ENCODE measurements at places on chromosomes 2 and 18.

GRCh38 chr18:54777118-54777791 lies 51.0 kb upstream of the RAB27B start:
- no peak for DNase-seq

DNA sequence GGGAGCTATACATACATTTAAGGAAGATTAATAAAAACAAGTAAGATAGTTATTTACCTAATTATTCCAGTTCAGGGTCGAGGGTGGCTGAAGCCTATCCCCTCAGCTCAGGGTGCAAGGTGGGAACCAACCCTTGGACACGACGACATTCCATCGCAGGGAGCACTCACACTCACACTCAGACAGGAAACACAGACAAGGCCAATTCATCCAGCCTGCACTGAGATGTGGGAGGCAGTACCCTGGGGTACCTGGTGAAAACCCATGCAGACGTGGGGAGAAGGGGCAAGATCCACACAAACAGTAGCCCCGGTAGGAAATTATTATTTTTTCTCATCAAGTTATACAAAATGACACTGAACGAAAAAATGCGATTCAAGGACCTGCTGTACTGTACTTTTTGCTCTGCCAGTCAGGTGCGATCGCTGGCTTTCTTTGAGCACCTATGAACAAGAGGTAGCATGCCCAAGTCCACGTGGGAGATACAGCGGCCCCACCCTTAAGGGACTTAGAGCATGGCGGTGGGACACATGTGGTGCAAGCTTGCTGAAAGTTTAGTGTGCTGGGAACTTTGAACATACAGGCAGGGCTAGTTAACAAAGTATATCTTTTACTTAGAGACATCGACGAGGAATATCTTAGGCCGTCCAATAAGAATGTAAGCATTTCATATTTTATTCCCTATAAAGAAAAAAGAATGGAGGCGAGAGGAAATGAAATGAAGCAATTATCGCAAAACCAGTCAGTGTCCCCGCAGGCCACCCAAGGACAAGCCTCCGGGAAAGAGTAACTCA lies 624 bp downstream of the METTL8 start:
- DNase-seq = peak; percentile 38

GRCh38 chr2:179938026-179938425 lies 69.1 kb downstream of the CWC22 start:
- no peak for DNase-seq

GRCh38 chr2:73075477-73076373 lies 4.2 kb upstream of the SFXN5 start:
- DNase-seq = no peak

DNA sequence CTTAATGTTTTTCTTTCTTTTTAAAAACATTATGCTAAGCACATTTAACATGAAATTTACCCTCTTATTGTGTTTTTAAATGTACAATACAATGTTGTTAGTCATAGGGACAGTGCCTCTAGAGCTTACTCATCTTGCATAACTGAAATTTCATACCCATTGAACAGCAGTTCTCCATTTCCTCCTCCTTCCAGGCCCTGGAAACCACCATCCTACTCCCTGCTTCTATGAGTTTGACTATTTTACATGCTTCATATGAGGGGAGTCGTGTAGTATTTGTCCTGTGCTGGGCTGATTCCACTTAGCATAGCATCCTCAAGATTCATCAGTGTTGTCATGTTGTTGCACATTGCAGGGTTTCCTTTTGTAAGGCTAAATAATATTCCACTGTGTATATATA lies 92.6 kb downstream of the SPATS2L start:
- no peak for DNase-seq

DNA sequence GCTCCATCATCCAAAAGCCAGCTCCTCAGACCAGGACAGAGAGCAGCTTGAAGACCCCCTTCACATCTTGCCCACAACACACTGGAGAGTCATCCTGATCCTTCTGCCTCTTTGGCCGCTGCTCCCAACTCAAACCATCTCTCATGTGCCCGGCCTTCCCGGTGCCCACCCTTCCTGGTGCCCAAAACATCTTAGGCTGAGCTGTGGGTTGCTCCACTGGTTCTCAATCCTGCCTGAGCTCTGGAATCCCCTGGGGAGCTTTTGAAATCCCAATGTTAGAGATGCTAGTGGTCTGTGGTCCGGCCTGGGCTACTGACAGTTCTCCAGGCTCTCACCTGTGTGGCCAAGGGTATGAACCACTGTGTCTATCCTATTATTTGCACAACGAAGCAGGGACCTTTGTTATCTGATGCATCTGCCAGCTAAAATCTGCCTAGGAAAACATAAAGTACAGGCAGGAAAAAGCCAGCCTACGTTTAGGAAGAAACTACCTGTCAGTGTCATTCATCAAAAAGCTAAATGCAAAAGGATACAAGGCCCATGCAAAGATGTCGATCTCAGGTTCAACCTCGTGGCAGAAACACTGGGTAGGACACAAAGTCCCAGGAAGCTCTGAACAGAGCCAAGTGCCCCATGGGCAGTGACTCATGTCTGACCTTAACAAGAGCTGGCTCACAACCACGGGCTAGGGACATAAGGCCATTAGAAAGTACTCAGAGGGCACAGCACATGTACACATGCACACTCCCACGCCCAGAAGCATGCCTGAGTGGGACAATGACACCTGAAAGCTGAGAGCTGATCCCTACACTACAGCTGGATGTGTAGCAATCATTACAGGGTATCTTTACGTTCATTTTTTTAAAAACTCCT lies 30.8 kb downstream of the TBC1D8 start:
- DNase-seq = no peak

DNA sequence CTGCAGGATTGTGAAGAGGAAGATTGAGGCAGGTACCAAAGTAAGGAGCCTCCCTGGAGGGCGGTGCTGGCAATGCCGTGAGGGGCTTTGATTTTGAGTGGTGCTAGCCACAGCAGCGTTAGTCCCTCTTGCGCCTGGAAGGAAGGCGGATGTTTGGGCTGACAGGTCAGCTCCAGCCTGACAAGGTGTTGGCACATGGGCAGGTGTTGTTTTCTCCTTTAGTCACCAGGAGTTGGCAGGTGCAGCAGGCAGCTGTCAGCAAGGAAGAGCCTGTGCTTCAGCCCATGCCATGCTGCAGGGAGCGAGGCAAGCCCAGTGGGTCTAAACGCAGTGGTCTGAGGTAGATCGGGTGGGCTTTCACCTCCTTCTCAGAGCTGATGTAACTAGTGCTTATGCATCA lies 8.5 kb downstream of the SEC11C start:
- DNase-seq = no peak

GRCh38 chr2:241465543-241465942 lies 42.8 kb downstream of the STK25 start:
- no peak for DNase-seq

DNA sequence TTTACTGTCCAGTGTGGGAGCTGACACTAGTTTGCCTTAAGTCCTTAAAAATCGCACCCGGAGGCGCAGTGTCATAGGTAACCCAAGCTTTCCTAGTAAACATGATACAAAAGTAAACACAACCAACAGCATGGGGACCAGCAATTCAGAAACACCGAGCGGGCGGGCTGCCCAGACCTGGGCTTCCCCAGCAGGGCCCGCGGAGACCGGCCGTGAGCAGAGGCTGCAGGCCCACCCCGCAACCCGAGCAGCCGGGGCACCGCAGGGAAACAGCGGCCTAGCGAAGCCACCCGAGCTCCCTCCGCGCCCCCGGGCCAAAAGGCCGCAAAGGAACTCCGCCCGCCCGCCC lies 296 bp downstream of the TTC21B start:
- no peak for DNase-seq

DNA sequence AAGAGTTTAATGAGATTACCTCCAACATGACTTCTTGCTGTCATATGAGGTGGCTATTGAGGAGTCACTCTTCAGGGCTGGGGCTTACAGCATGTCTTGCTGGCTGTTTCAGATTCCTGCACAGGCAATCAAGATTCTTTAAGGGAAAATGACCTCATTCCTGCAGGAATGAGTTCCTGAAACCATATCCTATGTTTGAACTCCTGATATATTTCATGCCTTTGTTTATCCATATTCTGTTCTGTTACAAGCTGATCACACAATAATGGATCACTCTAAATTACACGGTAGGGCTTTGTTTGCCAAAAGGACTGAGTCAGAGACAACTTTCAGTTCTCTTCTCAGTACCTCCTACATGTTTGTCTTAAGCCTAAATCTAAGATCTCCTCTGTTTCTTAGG lies 879.8 kb upstream of the PIK3C3 start:
- DNase-seq = no peak

DNA sequence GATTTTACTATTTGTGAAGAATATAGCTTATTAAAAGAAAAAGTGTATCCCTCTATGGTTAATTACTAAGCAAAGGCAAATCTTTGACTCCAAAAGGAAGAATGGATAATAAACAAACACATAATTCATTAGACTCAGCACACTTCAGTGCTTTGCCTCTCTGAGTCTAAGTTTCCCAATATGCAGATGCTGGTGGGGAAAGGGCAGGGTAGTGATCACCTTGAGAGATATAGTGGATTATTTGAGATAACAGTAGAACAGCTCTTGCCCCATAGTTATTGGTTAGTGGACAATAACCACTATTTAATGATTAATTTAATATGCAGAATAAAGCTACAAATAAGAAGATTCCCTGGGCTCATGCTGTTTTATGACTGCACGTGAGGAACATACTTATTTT lies 98.2 kb upstream of the SLC8A1 start:
- no peak for DNase-seq

- DNase-seq = no peak
Observed at GRCh38 chr2:20484034-20484617, 37.3 kb downstream of the RHOB start.

- no peak for DNase-seq
Observed at GRCh38 chr18:67553437-67553836, 36.9 kb upstream of the DSEL start.

GRCh38 chr2:86623043-86623493 lies 597 bp downstream of the RNF103 start:
- DNase-seq = peak; percentile 50

DNA sequence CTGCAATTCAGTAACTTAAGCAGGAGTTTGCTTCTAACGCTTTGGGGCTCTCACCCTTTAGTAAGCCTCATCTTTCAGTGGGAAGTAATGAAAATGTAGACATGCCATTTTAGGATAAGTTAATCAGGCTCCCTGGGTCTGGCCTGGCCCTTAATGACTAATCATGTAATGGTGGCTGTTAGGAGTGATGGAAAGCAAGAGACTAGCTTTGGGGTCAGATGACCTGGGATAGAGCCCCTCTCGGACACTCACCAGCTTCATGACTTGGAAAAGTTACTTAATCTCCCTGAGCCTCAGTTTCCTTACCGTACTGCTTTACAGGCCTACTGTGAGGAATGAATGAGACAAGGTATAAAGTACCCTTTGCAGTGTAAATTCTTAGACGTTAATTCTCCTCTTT lies 194.4 kb downstream of the LPIN1 start:
- DNase-seq = no peak

DNA sequence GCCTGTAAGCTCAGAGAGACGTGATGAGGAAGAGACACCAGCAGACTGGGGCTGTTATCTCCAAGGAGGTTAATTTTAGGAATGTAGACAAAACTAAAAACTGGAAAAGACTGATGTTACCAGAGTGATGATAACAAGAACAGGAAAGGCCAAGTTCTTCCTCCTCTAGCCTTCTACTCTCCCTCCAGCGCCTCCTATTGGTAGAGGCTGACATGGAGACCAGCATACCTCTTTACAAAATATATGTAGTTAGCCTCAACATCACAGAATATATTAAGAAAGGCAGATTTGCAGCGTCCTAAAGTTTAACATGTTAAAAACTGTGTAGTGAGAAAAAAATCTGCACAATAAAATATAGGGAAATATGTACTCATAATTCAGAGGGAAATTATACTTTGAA lies 66.0 kb downstream of the TCF4 start:
- no peak for DNase-seq

- DNase-seq = no peak
Observed at GRCh38 chr2:148819019-148819585, 55.9 kb upstream of the KIF5C start.

- DNase-seq = no peak
Observed at GRCh38 chr2:163155279-163155883, 316.8 kb upstream of the KCNH7 start.

DNA sequence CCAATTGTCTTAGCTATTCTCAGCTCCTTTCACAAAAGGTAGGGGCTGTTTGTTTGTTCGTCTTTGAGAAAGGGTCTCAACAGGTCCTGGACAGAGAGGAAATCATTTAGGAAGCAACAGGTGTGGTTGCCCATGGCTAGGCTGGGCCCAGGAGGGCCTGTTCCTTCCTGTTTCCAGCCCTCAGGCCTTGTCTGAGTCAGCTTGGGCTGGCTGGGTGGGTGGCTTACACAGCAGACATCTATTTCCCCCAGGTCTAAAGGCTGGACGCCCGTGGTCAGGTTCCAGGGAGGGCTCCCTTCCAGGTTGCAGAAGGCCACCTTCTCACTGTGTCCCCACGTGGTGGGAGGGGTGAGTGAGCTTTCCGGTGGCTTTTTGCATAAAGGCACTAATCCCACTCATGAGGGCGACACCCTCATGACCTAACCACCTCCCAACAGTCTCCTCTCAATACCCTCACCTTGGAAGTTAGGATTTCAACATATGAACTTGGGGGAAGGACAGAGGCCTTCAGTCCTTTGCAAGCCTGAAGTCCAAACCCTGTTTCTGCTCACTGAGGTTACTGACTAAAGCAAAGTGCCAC lies 45.5 kb downstream of the ARHGEF4 start:
- DNase-seq = no peak

DNA sequence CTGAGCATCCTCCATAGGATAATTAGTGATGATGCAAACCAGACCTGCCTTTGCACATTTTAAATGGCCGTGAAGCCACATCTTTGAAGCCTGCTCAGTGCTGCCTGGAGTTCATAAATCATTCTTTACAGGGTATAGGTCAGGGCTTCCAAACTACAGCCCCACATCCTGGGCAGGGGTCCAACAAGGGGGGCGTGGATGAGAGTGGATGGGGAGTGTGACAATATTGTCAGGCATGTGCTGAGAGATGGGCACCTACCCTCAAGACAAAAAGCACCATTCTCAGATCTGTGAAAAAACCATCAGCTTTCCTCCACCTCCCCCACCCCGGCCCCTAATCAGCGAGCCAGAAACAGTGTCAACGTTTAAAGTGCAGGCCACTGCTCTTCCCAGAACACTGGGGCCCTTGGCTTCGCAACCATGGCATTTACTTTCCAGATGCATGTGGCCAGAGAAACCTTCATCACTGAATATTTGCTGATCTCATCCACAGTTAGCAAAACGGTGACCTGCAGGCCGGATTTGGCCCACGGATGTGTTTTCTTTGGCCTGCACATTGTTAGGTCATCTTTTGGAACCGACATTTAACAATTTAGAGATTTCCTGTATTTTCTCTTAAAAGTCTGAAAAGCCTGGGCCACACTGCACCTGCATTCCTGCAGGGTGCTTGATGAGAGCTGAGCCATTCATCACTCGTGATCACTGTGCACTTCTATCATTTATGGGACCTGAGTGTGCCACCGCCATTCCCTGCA lies 130.7 kb downstream of the ANKRD44 start:
- DNase-seq = no peak

GRCh38 chr2:47203995-47204394 lies 48.9 kb upstream of the STPG4 start:
- no peak for DNase-seq

GRCh38 chr2:216537366-216537765 lies 38.7 kb downstream of the RPL37A start:
- DNase-seq = no peak

GRCh38 chr18:23415515-23415914 lies 37.6 kb upstream of the RIOK3 start:
- DNase-seq = no peak
